ENCODE measurements at places on chromosomes 16 and 17.

GRCh38 chr16:86512301-86512859 lies 2.1 kb downstream of the FOXF1 start:
- no peak for DNase-seq

- no peak for DNase-seq
Observed at GRCh38 chr16:71474864-71475263, 12.8 kb upstream of the ZNF23 start.

DNA sequence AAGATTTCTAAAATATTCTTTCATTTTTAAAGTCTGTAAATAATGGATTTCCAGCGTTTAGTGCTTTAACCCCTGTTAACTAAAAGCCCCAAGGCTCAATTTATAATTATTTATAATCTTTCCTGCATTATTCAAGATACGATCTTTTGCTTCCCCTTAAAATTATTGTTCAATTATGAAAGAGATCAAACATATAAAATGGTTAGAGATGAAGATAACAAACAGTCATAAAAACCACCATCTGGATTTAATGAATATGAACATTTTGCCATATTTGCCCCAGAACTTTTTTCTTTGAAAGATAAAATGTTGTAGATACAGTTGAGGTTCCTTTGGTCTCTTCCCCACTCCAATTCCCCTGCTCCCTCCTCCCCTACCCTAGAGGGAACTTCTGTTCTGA lies 17.6 kb downstream of the WWP2 start:
- no peak for DNase-seq

- DNase-seq = no peak
Observed at GRCh38 chr16:4275861-4276260, 3.0 kb upstream of the TFAP4 start.

DNA sequence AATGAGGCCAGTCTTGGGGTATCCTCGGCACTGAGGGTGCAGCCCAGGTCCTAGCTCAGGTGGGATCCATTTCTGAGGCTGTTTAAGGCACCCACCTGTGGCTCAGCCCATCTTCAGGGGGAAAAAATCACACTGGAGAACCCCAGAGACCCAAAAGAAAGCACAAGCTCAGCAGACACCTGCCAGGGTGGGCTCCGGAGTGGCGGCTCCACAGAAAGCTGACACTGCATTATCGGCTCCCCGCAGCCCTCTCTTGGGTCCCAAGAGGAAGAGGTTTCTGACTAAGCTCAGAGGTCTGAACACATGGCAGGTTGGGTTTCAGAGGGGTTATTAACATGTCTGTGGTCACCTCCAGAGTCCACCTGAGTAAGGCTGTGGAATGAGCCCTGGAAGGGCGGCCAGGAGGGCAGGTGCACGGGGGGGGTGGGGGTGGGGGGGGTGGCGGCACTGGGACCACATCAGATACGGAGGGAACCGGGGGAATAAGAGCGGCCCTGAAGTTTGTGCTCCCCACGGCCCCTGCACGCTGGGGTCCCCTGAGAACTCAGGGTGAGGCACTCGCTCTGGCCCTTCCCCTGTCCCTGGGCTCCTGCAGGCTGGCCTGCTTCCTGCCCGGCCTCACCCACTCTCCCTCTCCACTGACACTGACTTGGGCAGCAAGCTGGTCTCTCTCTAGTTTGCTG lies 79.5 kb downstream of the TIMM22 start:
- DNase-seq = no peak

GRCh38 chr16:687499-687898 lies 2.7 kb downstream of the WDR24 start:
- no peak for DNase-seq

- DNase-seq = no peak
Observed at GRCh38 chr16:16146380-16147315, 76.6 kb downstream of the ABCC6 start.

- DNase-seq = no peak
Observed at GRCh38 chr16:56672761-56673536, 3.3 kb downstream of the MT1H start.

DNA sequence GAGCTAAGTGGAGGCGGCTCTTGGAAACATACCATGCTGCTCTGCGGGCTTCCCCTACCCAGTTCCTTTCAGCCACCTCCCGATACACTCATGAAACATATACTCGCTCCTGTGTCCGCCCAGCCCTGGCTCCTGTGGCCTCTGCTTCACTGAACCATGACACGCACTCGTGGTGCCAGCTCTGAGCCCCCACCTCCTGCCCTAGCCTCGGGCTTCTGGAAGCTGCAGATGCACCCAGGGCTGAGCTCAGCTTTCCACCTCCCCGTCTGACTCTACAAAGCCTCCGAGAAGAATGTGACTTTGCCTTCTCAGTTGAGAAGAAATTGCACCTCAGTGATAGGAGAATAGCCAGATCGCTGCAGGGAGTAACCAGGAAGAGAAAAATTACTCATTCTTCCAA lies 11.0 kb downstream of the CALB2 start:
- DNase-seq = no peak

DNA sequence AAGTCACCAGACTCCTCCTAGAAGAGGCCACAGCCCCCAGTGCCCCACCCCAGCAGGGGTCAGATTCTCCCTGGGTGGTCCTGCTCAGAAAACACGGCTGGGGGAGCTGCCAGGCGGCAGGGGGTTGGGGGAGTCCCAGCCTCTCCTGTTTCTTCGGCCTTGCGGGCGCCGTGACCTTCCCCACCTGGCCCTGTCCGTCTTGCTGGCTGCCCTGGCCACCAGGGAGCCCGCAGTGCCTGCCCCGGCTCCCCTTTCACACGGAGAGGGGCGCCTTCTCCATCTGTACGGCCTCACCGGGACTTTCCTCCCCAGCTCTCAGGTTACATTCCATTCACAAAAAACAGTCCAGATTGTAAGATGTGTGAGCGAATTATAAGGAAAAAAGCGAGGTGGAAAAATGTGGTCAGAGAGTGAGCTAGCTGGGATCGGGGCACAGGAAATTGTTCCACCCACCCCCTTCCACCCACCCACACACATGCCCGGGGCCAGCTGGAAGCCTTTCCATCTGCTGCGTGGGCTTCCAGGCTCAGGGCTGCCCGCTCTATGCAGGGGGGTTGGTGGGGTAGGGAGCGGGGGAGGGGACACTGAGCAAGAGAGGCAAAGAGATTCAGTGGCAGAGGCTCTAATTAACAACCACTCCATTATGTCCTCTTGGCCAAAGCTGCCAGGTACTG lies 14.6 kb upstream of the CIBAR2 start:
- DNase-seq = peak; percentile 66

DNA sequence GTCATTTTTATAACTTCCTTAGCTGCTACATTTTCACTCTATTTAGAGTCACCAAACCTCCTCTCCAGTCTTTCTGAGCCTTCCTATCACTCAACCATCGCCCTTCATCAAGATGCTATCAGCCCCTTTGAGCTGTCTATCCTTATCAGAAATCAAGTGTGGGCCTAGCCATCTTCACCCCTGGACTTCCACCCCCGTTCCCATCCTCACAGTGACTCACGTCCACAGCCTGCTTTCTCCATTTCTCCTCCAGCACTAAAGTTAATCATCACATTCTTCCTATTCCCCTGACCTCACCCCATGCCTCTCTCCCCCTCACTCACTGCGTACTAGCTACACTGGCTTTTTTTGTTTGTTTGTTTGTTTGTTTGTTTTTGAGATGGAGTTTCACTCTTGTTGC lies 2.4 kb upstream of the TEKT3 start:
- DNase-seq = no peak

DNA sequence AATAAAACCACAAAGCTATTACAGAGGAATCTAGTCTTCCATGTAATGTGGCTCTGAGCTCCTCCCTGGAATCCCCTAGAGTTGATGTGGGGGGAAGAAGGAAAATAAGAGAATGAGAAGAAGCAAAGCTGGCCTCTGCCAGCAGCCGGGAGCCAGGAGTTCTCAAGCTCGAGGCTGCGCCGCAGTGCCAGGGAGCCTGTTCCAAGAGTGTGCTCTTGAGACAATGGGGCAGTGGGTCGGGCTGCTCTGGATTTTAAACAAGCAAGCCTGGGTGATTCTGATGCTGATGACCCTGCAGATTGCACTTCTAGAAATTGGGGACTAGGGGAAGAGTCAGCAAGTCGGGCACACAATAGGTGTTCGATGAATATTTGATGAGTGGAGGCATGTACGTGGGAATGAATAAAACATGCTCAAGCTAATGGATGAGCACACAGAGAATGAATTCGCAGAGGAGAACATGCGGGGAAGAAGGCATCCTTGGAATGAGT lies 119.9 kb downstream of the CMIP start:
- DNase-seq = no peak

- peak; percentile 67 for DNase-seq
Observed at GRCh38 chr17:74190154-74190553, 13.3 kb upstream of the RPL38 start.

DNA sequence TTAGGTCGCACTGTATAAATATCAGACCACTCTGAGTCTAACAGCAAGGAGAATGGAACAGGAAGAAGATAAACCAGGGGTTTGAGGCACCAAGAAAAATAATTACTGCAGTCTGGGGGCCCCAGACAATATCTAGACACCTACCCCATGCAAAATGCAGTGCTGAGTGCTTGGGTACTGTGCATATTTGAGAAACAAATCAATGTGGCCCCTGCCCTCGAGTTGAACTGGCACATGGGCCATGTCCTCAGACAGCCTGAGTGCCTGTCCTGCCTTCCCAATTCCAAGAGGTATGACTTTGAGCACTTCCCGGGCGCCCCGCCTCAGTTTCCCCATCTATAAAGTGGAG lies 6.2 kb upstream of the CIITA start:
- DNase-seq = no peak

- DNase-seq = no peak
Observed at GRCh38 chr16:56192986-56193945, 2.0 kb downstream of the GNAO1 start.

DNA sequence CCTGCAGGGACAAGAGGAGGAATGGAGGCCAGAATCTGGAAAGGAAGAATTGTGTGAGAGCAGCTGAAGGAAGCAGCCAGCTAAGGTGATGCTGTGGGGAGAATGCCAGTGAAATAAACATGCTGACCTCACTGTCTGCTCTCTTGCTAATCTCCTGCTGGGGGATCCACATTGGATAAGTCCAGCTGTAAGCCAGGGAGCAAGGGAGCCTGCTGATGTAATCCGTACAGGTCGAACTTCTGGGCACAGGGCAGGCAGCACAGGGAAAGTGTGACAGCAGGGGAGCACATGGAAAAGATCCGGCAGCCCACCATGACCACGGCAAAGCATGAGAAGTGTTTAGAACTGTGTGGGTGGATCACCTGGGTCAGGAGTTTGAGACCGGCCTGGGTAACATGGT lies 7.5 kb upstream of the XPO6 start:
- no peak for DNase-seq

DNA sequence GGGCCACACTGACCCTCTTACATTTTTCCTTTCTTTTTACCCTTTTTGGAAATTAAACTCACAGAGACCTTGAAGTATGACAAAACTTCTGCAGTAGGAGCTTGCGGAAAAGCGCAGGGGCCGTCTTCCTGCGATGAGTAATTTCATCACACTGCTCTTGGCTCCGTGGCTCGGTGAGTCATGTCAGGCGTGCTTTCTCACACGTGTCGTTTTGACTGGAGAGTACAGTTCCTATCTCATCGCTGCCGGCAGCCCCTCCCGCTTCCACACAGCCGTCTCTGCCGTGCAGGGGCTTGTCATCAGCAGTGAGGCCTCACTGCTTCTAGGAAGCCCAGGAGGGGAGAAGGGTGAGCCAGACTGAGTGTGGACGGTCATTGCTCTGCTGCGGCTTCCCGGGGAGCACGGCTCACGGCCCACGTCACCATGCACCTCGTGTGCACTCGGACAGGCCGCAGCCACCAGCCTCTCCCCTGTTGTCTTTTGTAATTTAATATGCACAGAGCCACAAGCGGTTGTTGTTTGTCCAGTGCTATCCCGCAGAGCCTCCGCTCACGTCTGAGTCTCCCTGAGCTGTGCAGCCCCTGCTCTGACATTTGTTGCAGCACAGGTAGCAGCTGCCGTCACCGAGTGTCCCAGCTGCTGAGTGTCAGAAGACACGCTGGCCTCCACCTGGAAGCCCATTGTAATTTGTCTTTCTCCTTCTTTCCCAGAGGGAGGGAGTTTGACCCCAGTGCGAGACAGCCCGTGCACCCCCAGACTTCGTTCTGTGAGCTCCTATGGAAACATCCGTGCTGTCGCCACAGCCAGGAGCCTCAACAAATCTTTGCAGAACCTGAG lies 99.4 kb upstream of the CHMP6 start:
- peak; percentile 89 for DNase-seq

- DNase-seq = no peak
Observed at GRCh38 chr17:8619294-8619693, 11.2 kb downstream of the MYH10 start.

GRCh38 chr16:381012-381788 lies 578 bp downstream of the PGAP6 start:
- peak; percentile 48 for DNase-seq

- DNase-seq = no peak
Observed at GRCh38 chr16:74083541-74083940, 213.1 kb upstream of the PSMD7 start.

DNA sequence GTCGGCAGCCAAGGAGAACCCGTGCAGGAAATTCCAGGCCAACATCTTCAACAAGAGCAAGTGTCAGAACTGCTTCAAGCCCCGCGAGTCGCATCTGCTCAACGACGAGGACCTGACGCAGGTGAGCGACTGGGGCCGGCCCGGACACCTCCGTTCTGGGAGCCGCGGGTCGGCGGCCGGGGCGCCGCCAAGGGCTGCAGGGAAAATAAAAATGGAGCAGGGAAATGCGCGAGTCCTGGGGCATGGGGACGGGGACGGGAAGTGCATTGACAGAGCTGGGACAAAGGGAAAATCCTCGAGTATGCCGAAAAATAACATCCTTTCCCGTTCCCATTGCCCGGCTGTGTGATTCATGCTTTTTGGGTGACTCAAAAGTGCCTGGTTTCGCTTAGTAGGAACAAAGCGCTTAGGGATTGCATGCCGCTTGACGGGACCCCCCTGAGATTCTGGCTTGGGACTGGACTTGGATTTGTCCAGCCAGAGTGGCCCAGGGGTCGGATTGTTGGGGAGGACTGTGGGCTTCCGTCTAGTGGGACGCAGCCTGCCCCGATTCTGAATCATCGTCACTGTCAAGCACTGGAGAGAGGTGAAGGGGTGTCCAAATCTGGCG lies 699 bp downstream of the MPRIP start:
- DNase-seq = peak; percentile 42

DNA sequence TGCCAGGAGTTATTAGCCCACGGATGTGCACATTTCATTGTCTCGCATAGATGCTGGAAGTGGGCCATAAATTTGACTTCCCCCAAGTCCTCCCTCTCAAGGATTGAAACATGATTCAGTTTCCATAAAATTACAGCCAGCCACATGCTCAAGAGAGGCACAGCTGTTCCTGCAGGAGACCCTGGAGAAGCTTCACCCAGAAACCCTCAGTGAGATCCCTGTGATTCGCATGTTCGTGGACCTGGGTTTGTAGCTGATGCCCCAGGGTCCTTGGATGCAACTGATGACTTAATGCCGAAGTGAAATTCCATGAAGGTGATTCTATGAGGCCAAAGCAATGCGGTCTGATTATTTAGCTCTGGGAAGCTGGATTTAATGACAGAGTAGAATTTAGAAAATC lies 24.7 kb upstream of the AQP8 start:
- no peak for DNase-seq

- no peak for DNase-seq
Observed at GRCh38 chr16:9415545-9415944, 324.1 kb downstream of the HAPSTR1 start.
